ENCODE measurements at places on chromosomes 7 and 10. TPM values are rescaled to one million over a fixed set of nuclear protein-coding genes. Genes with fewer than 3 reads are reported as not detected.

MYL10 gene
- total RNA-seq: not detected

GRCh38 chr10:37752334-37752875, 105.0 kb downstream of the ZNF248 start:
- H3K36me3 ChIP-seq: no peaks in the 10 kb centered on the region
- no peaks in the 10 kb centered on the region for H3K4me1 ChIP-seq
- no peak for DNase-seq
- H3K4me3 ChIP-seq: no peak overlapping the region
- H3K27ac ChIP-seq: no peak overlapping the region
- no peaks in the 10 kb centered on the region for H3K27me3 ChIP-seq

AMPH gene
- 9.2 TPM for total RNA-seq

AIFM2 gene
- total RNA-seq: 6.6 TPM

DNA sequence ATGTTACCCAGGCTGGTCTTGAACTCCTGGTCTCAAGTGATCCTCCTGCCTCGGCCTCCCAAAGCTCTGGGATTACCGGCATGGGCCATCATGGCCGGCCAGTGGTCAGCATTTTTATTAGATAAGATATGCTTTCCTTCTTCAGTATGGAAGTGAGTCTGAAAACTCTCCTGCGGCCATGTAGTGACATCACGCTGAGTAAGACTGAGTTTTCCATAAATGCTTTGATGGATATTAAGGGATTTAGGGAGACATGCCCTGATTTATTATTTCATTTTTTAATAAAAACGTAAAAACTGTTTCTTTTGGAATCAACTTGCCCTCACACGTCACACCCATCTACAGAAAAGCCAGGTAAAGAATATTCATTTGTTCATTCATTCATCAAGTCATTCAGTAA, 48.4 kb downstream of the DYNC1I1 start:
- H3K36me3 ChIP-seq: no peaks in the 10 kb centered on the region
- H3K27ac ChIP-seq: no peak overlapping the region

GRCh38 chr10:17077346-17077781, 52.2 kb downstream of the CUBN start:
- H3K27me3 ChIP-seq: no peaks in the 10 kb centered on the region
- no peak for DNase-seq
- no peak overlapping the region for H3K27ac ChIP-seq

GLUD1 gene
- 86.6 TPM for total RNA-seq

DNA sequence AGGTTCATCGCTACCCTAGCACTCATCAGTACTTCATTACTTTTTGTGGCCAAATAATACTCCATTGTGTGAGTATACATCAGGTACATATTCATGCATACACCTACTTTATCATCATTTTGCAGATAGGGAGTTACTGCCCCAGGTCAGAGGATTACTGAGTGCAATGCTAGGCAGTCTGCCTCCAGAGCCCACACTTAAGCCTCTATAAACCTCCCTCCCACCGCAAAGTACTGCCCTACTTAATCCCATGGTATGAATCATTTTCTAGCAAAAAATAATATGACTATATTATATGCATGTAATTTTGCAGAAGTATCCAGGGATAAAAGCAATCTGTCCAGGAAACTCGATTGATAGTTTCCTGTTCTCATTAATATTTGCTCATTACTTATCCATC, 194.3 kb downstream of the GRID1 start:
- H3K27ac ChIP-seq: no peak overlapping the region
- no peaks in the 10 kb centered on the region for H3K36me3 ChIP-seq
- no peak for DNase-seq
- no peaks in the 10 kb centered on the region for H3K27me3 ChIP-seq
- H3K4me3 ChIP-seq: no peak overlapping the region
- H3K4me1 ChIP-seq: no peaks in the 10 kb centered on the region

EDRF1 gene
- total RNA-seq: 27.8 TPM

DNA sequence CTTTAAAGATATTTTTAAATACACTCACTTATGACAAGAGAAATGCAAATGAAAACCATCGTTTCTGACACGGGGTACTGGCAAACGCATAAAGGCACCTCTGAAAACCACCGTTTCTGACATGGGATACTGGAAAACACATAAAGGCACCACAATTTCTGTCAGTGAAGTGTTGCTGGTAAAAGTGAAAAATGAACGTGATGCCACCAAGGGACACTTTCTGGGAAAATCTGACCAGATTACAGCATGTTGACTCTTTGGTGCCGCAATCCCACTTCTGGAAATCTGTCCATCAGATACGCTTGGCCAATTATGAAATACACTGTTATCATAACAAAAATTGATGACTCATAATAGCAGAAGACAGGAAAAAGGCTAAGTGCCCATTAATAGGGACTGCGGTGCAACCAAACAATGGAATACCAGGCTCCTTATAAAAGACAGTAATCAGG, 131.7 kb downstream of the ZMYND11 start:
- no peak overlapping the region for H3K4me3 ChIP-seq
- H3K36me3 ChIP-seq: no peaks in the 10 kb centered on the region
- peaks cover 10% of the 10 kb centered on the region for H3K4me1 ChIP-seq
- H3K27ac ChIP-seq: no peak overlapping the region
- DNase-seq: peak; percentile 73

All from endothelial cell of umbilical vein (primary cell).